Neural crest cell (in vitro differentiated cells): ENCODE measurements at places on chromosomes 3 and 15.

DNA sequence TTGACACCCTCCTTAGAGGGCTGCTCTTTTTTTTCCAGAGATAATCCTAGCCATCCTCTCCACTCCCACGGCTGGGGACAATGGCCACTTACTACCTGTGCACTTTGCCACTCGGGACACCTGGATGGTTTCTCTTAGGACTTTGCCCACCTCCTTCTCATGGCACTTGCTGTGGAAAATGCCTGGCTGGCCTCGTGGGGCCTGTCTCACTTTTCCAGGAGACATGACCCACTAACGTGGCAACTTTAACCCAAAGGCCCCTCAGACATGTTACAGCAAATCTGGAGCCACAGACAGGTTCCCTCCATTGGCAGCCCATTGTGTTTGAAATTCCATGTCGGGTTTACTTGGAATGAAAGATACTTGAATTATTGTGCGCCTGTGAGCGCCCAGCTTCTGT is 29.4 kb upstream of the ESYT3 start:
- DNase-seq: no peak

- no peak for DNase-seq
Measured at GRCh38 chr3:53672981-53673380, 173.2 kb downstream of the CHDH start.

GRCh38 chr3:128813097-128813496 is 66.3 kb upstream of the ACAD9 start:
- DNase-seq: no peak

GRCh38 chr15:51840692-51841091 is 11.2 kb downstream of the TMOD3 start:
- DNase-seq: no peak

DNA sequence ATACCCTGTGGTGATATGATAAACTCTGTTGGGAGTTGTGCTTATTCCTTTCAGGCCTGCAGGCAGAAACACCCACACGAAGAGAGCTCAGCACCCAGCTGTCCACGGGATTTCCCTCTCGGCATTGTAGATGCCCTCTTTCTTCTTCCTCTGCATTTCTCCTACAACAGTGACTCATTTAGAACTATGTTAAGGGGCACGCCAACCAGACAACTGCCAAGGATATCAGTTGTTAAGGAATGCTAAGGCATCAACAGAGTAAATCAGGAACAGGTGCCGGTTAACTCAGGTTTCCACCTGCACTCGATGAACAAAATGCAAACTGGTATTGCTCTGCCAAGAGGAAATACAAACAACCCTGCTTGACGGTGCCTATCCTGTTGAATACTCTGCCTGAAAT is 270.0 kb upstream of the PEX5L start:
- no peak for DNase-seq

DNA sequence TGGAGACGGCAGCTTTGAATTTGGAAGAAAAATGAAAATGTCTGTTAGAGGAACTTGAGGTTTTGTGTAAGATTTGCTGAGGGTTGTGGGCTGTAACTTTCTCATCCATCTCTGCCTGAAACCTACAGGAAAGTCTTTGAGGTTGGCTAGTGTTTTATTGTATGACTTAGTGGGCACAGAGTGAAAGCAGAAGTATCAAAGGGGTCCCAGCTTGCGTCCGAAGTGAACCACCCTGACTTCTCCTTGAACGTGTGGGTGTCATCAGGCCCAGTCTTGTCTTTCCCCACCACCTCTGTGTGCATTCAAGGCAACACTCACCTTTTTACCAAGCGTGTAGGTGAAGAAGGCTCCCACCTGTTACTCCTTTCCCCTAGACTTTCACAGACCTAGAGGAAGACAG is 682.1 kb upstream of the CFAP20DC start:
- no peak for DNase-seq

GRCh38 chr3:64140651-64141050 is 84.6 kb downstream of the PRICKLE2 start:
- no peak for DNase-seq

- DNase-seq: no peak
Measured at GRCh38 chr3:141471160-141471559, 15.7 kb upstream of the RASA2 start.

DNA sequence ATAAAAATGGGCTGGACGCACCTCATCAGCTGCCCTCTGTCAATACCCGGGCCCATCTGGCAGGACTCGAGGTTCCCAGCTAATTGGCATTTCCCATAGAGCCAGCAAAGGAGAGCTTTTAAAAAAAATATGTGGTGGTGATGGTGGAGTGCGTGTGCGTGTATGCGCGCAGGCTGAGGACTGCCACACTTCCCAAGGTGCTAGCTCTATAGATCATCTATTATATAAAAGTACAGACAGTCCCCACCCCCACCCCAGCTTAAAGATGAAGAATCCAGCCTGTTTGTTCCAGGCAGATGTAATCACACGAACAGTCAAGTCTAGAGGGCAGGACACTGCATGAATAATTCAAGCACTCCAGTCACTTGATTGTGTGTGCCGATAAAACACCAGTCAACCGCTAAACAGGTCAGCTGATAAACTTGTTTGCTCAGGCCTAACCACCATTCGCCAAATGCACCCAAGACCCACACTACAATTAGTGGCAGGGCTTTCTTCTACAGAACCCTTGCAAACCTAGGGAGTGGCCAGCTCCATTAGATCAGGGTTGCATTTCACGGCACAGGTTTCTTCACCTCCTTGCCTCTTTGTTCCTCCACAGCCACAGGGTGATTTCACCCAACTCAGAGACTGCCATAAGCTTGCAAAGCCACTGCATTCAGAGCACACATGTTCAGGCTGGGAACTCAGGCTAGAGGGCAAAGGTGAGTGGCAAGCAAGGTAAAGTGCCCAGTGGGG is 5.8 kb downstream of the TLE3 start:
- no peak for DNase-seq

DNA sequence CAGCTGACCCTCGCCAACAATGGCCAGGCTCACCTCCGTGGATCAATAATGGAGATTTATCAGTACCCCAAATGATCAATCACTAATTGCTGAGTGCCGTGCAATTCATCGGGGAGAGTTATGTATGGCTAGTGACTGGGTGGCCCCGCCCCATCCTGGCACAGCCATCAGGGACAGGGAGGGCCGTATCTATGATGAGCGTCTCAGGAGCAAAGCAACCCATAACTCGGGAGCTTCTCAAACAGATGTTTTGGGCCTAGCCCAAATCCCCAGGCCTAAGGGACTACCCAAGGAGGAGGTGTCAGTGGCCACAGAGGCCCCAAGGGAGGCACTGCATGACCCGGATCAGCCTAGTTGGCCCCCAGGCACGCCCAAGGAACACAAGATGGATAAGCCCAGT is 180.0 kb upstream of the LINGO1 start:
- DNase-seq: no peak

- DNase-seq: no peak
Measured at GRCh38 chr3:9012521-9012920, 49.2 kb upstream of the RAD18 start.
